SW 1271 (cell line): ENCODE measurements at places on chromosomes 7 and 10.

- DNase-seq, result no peak
Measured at GRCh38 chr7:56023500-56023899, 27.7 kb downstream of the PSPH start.

GRCh38 chr7:22413211-22413610 is 56.3 kb upstream of the RAPGEF5 start:
- DNase-seq, result no peak

DNA sequence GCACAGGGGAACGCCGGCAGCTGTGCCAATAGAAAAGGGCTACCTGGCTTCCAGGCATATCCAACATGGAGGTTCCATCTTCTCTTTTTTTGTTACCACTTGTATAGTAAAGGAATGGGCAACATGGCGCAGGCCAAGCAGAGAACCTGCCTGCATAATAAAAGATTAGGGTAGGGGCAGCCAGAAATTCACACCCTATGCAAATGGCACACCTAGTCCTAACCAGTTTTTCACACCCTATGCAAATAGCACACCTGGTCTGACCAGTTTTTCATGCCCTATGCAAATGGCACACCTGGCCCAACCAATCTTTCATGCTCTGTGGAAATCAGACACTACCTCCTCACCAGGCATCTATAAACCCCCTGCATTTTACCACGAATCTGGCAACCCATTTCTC is 369.5 kb downstream of the IPMK start:
- no peak for DNase-seq

DNA sequence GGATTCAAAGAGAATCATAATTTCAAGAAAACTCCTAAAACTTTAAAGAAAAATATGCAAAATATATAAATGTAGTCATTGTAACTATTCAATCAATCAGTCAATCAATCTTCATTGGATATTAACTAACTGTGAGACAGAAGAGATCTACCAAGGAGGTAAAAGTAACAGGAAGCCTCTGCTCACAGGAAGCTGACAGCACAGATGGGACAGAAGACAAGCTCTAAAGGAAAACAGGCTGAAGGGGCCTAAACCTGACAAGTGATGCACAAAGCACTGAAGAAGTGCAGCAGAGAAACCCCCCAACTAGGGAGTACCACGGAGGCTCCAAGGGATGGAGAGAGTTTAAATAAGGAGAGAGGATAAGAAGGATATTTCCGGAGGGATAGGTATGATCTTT is 173.0 kb downstream of the SKAP2 start:
- no peak for DNase-seq

GRCh38 chr10:131041441-131041840 is 270.1 kb downstream of the TCERG1L start:
- DNase-seq, result no peak

DNA sequence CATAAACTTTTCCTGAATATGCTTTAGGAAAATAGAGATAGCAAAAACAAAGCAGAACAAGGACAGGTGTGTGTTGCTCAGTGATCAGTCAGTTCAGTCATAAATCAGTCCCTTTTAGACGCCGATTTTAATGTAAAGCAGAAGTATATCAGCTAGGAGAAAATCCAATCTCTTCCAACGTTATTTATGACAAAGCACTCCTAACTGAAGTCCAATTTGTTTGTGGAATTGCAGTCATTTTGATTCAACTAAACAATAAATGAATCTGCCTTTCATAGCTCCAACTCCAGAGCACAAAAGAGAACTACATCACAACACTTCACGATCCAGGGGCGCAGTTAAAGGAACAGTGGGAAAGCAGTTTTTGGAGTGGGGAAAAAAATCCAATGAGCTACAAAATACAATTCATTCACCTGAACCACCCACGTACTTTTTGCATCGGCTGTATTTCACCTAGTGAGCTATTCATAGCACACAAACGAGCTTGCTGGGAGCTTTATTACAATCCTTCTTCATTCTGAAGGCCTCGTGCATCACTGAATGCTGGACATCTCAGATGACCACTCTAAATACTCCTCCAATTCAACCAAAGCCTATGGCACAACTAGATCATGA is 151.3 kb downstream of the LRRN3 start:
- DNase-seq, result no peak

- no peak for DNase-seq
Measured at GRCh38 chr10:85458324-85458723, 908.3 kb downstream of the GRID1 start.

GRCh38 chr10:125419146-125419545 is 258.8 kb upstream of the CTBP2 start:
- no peak for DNase-seq

DNA sequence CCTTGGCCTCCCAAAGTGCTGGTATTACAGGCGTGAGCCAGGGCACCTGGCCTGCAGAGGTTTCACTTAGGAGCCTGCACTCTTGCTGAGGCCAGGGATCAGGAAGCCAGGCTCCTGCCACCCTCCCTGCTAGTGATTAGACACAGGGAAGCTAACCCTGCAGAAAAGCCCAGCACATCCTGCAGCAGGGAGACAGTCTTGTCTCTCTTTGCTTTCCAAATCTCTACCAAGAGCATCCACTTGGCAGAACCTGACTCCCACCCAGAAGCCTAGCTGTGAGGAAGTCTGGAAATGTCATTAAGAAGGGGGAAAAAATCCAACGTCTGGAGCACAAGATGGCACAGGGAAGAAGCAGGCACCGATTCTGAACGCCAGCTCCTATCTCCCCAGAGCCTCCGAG is 8.0 kb upstream of the FAM171A1 start:
- DNase-seq, result no peak

- no peak for DNase-seq
Measured at GRCh38 chr7:37832194-37832593, 16.2 kb upstream of the NME8 start.

GRCh38 chr7:45021604-45022296 is 21.7 kb downstream of the CCM2 start:
- no peak for DNase-seq

DNA sequence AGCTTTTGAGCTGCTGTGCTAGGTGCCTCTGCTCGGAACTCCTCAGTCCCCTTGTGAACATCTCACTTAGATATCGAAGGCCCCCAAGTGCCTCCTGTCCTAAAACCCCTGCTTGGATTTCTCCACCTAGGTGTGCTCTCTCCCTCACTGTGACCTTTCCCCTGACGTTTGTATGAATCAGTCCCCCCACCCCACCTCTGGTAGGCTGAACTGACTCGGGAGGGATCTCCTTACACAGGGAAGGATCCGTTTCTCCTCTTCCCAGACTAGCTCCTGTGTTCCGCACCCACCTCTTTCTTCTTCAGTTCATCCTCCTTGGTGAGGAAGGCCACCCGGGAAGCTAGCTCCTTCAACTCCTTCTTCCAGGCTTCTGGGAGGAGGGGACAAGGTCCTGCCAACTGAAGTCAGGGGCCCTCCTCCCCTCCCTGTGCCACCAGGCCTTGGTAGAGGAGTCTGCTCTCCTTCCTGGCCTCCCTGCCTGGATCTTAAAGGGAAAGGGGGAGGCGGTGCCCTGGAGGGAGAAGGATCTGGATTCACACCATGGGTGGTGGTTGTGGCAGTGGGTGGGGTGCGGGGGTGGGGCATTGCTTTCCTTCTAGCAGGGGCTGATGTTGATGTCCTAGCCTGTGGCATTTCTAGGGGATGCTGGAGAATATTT is 6.8 kb downstream of the TBATA start:
- no peak for DNase-seq
